ENCODE measurements at places on chromosomes 1 and 21.

DNA sequence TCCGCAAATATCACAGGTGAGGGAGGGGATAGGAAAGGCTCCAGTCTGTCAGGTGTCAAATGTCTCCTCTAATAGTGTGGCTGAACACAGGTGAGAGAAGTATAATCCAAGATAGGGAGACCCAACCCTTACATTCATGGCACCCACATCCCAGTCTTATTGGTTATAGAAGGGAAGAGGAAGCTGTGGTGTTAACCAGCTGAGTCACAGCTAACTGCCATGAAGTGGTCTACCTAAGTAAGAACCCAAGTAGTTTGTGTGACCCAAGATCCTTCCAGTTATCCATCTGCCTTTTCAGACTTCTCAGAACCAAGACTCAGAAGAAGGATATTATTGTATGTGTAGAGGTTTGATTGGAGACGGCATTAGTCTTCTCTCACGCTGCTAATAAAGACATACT, 37.1 kb downstream of the DDAH1 start:
- no peak for DNase-seq

DNA sequence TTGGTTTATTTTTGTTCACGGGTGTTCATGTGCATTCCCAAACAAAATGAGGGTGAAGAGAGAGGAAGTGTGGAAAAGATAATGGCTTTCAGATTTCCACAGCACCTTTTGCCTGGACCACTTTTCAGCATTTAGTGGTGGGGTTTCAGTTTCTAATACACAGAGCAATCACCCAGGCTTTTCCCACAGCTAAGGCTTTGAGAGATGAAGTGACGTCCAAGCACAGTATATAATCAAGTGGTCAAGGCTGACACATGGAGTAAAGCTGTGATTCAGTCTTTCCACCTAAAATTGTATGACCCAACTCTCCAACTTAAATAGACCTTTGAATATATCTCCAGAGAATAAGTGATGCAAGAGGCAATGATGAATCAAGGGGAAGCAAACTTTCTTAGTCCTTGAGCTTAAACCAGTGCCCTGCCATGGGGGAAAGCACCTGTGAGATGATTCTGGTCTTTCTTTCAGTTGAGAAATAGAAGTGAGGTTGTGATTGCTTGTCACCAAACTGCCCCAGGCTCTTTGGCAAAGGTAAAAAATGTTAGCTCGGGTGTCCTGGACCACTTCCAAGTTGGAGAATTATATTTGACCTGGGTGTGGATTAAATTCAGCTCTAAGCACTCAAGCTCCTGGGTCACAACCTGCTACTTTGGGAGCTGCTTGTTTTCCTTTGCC, 2.4 kb upstream of the PIK3R3 start:
- no peak for DNase-seq

- no peak for DNase-seq
Observed at GRCh38 chr1:11680270-11681070, 478 bp downstream of the MAD2L2 start.

DNA sequence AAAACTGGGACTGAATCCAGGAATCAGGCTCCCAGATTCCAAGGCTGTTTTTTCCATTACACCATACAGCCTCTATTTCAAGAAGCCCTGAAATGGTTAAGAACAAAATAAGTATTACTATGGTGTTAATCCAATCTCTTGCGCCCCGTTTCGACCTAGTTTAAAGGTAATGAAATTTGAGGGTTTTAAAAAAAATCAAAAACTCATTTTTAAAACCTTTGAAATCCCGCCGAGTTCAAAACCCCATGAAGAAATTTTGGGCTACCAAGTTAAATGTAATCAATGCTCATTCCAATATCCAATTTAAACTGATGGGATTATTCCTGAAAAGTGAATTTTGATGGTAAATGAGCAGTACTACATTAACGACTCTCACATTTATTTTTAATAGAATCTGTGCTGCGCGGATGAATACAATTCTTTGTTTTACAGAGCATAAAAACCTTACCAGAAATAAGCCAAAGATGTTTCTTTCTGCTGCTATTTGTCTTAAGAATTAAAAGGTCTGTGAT, 767 bp upstream of the EGLN1 start:
- no peak for DNase-seq

Data from CD4-positive, alpha-beta T cell treated with Interleukin-17A for 1 hour (primary cell).